CD4-positive, alpha-beta T cell treated with Interleukin-15 for 4 hours (primary cell): ENCODE measurements at places on chromosomes 6 and 20.

DNA sequence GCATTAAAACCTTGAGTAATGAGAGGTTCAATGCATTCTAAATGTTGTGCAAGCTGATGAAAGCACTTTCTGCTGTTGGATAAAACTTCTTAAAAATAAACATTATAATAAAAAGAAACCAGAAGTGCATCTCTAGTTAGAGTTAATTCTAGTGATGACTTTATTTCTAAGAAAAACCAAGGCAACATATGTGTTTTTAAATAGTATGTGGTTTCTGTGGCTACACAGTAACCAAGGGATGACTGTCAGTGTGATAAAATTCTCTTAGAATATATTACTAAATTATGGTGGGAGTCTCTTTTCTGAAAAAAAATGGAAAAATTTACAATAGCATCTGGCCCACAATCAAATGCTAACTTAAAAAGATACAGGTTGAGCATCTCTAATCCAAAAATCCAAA is 117.0 kb downstream of the ME1 start:
- no peak for DNase-seq

- DNase-seq = no peak
Measured at GRCh38 chr20:41030531-41031242, 2.1 kb downstream of the TOP1 start.

DNA sequence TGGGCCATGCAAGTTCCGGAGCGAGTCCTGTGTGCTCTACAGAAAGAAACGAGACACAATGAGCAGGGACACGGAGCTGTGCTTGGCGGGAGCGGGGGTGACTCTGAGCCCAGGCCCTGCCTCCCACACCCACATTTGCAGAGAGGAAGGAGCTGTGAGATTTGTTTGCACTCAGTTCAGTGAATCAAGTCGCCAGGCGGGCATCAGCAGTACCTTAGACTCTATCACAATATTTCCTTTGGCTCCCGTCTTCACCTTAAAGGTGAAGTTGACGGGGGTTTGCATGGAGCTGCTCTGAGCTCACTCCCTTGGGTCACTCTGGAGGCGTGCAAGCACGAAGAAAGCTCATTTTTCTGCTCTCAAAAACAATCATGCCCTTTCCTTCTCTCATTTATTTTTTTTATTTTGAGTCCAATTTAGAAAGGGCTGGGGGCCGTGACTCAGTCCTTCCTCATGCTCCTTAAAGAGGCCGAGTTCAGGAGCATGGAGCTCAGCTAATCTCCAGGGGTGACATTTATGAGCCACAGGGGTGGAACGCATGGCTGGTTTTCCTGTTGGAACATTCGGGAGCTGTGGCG is 188.2 kb downstream of the NFATC2 start:
- DNase-seq = no peak

- no peak for DNase-seq
Measured at GRCh38 chr20:41497186-41497895, 120.8 kb downstream of the CHD6 start.

DNA sequence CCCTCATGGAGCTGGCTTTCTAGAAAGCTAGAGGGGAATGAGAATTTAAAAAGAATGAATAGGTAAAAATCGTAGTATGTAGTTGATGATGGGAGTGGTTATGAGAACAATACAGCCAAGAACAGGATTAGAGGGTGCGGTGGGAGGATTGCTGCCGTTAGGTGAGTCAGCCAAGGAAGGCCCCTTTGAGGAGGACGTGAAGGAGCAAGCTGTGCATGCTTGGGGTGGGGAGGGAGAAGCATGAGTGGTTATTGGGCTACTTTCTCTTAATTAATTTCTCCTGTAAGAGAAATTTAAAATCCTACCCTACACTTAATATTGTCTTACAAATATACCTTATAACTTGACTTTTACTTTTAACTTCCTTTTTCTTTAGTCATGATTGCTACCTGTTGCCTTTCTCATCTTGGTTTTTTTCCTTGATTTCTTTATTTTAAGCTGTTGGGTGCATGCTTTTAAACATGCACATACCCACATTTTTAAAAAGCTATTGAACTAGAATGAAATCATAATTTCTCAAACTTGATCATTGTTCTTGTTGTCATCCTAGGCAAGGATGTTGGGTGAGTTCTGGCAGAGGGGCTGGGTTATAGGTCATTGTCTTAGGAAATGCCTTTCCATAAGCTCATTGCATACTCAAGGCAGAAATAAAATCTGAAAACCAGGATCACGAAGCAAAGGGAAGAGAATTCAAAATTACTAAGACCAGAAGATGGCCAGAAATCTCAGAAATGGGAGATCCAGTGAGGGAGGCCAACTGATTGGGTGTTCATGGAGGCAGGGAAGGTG is 114.5 kb downstream of the TCP11 start:
- DNase-seq = no peak

DNA sequence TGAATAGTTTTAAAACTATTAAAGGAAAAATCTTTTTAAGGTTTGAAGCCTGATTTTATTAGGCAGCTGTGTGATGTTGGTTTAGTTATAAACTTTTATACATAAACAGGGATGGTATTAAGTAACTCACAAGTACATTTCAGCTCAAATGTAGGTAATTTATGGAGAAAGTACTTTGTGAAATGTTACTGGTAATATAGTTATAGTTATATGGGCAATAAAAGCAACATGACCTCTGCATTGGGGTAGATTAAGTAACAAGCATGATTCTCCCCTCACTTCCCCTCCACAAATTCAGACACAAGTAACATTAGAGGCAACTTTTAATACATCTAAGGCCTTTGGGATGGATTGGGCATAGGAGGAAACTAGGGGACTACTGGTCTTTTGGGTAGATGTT is 154.3 kb upstream of the ID4 start:
- no peak for DNase-seq

DNA sequence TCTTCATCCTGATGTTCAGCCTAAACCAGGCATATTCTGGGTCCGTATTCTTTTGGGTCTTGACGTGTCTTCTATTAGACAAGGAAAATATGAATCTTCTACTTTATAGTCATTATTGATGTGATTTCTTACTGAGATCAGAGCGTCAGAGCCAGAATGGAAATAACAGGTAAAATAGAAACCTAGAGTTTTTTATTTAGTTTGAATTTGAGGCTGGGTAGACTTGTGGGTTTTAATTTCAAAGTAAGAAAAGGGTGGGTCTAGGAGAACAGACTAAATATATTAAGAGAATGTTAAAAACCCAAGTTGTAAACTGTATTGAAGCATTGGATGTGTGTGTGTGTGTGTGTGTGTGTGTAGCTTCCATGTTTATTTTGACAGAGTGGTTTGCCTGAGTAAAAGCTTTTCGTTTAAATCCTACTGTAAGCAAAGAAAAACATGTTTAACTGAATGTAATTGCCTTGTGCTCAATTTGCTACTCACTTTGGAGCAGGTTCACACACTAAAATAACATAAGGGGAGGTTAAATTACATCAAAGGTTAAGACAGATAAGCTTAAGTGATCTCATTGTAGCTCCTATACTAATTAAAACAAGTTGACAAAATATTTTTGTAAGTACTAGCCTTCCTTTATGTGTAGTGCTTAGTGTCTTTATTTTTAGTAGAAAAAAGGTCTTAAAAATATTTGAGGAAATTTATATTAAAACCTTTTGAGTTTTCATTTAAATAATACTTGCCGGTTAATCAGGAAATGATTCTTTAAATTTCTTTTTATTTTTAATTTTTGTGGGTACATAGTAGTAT is 17.4 kb downstream of the HECA start:
- DNase-seq = no peak

GRCh38 chr20:22346716-22347115 is 237.7 kb downstream of the FOXA2 start:
- DNase-seq = no peak

- DNase-seq = no peak
Measured at GRCh38 chr6:112482373-112482772, 135.2 kb downstream of the RFPL4B start.
